ENCODE measurements at places on chromosomes 3 and 15.

DNA sequence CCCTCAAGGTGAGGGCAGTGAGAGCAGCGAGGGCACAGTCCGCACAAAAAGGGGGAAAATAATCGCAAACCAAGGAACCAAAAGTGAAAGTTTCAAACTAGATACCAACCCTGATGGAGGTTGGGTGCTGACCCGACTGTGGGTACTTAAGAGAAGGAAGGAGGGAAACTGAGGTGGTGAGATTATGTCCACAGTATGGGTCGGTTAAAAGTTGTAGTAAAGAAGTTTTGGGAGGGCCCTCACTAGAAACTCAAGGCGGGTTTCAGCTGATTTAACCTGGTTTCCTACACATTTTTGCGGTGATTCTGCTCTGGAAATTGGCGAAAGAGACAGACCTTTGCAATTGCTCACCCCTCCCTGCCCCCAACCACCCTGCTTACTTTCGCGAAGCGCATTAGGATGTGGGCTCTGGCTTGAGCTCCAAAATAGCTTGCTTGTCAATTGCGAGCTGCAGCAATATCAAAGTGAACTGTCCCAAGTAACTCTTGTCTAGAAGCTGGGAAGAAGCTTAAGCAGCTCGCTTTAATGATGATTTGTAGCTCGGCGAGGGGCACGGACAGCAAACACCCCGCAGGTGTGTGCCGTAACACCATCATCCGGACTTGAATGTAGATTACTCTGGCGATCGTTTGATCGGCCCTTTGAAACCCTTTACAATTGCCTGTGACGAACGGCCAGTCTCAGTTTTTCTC is 15.8 kb downstream of the SOX2 start:
- DNase-seq, result no peak

DNA sequence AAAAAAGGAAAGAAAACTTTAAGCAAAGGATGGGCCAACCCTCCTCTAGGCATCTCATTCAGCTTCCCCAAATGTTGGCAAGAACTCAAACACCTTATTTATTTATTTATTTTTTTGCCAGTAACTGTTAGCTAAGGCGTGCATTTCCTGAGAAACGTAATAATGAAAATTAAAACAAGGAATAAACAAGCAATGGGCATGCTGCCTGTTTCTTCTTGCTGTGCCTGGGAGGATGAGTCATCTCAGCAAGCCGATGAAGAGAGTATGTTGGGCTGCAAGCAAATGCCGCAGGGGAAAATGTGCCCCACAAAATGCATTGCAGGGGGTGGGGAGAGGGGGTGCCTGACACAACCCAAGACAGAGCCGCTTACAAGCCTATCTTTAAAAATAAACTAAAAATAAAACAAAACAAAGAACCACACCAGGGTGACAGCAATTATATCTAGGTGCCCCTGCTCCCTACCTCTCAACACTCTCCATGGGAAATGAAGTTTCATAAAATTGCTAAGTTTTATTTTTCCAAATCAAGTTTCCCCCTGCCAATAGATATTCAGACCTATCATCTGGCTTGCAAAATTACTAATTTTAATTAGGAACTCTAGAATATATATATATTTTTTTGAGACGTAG is 40.3 kb downstream of the EIF4E3 start:
- peak; percentile 84 for DNase-seq

DNA sequence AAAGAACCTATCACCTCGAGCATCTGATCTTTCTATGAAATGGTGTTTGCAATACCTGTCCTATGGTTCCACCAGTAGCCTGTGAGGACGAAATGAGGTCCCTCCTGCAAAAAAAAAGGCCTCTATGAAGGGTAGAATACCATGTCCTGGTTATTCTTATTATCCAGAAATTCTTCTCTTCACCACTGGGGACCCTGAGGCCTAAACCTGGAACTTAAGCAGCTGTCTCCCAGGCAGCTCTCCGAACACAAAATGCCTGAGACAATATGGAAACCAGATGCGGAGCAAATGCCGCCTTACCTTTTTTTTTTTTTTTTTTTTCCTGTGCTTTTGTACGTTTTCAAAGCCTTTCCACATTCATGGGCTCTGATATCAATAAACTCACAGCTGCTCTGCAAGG is 62.1 kb upstream of the WNT5A start:
- peak; percentile 29 for DNase-seq

DNA sequence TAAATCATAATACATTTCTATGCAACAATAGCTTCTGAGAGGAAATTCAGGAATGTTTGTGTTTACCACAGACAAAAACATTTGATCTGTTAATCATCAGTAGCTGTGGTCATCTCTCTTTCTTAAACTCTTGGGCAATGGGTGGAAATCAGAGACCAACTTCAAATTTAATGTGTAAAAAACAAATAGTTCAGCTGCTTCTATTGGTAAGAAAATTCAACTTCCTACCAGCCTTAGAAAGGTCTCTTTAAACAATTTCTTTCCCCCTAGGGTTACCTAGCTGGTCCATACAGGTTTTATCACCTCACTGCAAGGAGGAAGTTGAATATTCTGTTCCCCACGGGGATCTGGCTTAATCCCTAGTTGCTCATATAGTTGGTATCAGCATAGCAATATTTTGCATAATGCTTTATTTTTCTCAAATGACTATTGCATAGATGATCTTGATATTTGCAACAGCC is 20.3 kb upstream of the PPP4R2 start:
- no peak for DNase-seq

Data from PC-3 (cell line).